Stimulated activated CD8-positive, alpha-beta memory T cell treated with anti-CD3 and anti-CD28 coated beads, Interleukin-4, amount 100 ng/mL, for 24 hours (primary cell): ENCODE measurements at places on chromosomes 2 and 18.

GRCh38 chr18:7096838-7097237, 20.8 kb downstream of the LAMA1 start:
- DNase-seq: no peak

DNA sequence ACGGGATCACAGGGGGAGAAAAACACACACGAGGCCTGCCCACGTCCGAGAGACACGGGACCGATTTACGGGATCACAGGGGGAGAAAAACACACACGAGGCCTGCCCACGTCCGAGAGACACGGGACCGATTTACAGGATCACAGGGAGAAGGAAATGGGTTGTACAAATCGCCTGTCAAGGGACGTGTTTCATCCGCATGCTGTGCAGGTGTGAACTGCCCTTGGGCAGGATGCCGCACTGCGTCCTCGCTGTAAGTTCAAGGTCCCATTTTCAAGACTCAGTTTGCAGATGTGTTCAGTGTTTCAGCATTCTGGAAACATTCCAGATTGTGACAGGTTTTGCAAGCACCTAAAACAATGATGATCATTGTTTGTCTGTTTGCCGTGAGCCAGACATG, 2.3 kb upstream of the KCNG2 start:
- DNase-seq: no peak

GRCh38 chr2:133975676-133976428, 278.0 kb upstream of the MGAT5 start:
- no peak for DNase-seq

GRCh38 chr2:42754776-42755140, 9.2 kb downstream of the OXER1 start:
- DNase-seq: no peak

GRCh38 chr2:205654878-205655605, 27.3 kb upstream of the NRP2 start:
- no peak for DNase-seq

- no peak for DNase-seq
Observed at GRCh38 chr18:51630706-51631105, 433.2 kb upstream of the MEX3C start.

- no peak for DNase-seq
Observed at GRCh38 chr2:237563816-237564215, 2.6 kb upstream of the PRLH start.

DNA sequence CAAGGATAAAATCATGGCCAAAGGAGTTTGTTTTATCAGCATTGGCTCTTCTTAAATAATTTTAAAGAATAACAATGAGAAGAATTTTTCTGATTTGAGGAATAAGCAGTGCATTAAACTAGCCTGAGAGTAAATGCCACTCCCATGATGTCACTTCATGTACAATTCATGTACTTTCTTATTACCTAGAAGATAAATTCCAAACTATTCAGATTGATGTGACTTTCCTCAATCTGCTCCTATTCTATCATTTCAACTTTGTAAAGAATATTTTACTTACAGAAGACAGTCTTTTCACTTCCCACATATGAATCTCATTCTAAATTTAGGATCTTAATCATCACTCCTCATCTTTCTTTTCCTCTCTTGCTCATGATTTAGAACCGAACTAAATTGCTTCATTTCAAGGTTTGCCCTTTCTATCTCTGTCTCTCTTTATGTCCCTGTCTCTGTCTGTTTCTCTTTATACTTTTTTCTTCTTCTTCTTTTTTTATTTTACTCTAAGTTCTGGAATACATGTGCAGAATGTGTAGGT, 1142.0 kb upstream of the PIK3C3 start:
- DNase-seq: no peak

GRCh38 chr2:120396861-120397811, 51.2 kb downstream of the INHBB start:
- no peak for DNase-seq

DNA sequence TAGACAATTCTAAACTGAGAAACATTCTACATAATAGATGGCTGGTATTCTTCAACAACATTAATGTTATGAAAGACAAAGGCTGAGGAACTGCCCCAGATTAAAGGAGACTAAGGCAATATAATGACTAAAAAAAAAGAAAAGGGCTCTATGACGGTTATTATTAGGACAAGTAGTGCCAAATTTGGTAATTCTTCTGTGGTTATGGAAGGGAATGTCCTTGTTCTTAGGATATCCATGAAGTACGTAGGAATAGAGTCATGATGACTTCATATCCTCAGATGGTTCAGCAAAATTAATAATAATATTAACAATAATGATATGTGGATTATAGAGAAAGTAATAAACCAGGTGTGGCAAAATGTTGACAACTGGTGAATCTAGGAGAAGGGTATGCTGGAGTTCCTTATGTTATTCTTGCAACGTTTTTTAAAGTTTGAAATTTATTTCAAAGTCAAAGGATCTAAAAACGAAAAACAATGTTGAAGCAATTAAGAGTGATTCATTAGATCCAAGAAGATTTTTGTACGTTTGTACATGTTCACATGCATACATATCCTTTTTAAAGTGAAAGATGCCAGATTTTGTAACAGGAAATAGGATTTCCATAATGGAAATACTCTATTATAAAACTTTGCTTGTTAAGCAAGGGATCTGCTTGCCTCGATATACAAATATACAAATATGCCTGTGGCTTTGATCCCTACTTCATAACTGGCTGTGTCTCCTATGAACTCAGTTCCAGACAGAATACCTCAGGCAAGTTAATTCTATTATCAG, 27.7 kb upstream of the STRN start:
- no peak for DNase-seq

- DNase-seq: no peak
Observed at GRCh38 chr18:58997811-58998337, 133.2 kb downstream of the ZNF532 start.

GRCh38 chr2:42800981-42801380, 8.6 kb upstream of the HAAO start:
- no peak for DNase-seq
